ENCODE measurements at places on chromosomes 13 and 19.

GRCh38 chr13:95524264-95524901 lies 28.1 kb upstream of the CLDN10 start:
- no peak for DNase-seq

- DNase-seq, result no peak
Measured at GRCh38 chr19:7149956-7150705, 80.6 kb downstream of the ZNF557 start.

DNA sequence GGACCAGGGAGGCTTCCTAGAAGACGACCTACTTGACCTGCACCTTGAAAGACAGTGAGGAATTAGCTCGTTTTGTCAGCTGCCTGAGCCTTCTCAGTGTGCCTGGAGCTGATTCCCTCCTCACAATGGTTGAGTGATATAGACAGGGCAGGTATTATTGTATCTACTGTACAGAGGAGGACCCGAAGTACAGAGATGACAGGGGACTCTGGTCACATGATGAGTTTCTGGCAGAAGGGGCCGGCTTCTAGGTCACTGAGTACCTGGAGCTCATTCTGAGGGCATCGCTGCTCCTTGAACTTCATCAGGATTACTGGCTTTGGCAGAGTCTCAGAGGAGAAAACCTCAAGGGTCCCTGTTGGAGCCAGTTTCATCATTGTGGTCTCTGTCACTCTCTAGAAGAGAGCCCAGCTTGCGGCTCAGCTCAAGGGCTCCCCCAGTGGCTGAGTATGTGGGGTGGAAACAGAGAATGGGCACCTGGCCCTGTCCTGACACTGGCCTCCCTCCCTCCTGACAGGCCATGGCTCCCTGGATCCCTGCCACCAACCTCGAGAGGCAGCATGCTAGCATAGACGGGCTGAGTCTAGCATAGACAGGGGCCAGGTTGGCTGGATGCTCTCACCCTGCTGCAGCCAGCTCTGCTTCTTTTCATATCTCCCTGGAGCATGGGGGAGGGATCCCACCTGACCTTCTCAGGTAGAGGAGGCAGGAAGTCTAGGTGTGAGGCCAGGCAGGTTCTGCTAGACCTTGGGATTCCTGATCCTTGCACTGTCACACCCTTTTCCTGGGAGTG lies 38.7 kb downstream of the NFIX start:
- peak; percentile 10 for DNase-seq

- DNase-seq, result no peak
Measured at GRCh38 chr13:112791663-112792440, 102.0 kb downstream of the ATP11A start.

DNA sequence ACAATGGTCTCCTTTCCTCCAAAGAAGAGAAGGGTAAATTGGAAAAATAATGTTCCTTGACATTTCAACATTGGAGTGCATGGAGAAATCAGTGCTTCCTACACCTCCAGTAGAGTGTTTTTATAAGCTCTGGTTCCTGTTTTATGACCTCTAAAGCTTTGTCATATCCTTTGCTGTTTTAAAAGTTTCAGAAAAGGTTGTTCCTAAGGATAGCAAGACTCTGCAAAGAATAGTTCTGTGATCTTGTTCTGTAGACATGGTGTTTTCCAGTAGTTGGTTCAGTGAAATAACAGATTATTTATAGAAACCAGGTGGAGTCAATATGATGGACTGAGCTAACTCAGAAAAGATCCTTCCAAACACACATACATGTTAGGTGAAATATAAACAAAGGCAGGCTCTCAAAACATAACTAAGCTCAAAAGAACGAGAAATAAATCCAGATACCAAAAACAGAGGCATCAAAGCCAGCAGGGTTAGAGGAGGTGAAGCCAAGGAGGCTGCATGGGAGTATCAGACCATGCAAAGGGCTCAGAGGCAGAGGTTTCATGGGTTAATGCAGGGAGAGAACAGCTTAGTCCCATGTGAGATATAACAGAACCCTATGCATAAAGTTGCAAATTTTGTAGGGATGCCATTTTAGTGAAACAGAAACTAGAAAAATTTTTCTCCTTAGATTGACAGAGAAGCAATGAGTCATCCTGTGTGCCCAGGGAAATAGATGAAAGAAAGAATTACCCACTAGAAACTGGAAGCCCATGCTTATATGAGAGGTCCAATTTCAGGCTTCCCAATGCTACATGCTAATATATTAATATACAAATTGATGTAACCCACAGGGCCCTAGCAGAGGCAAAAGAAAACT lies 44.3 kb downstream of the SHISA2 start:
- DNase-seq, result no peak

GRCh38 chr13:45441633-45442032 lies 23.1 kb upstream of the COG3 start:
- peak; percentile 35 for DNase-seq

DNA sequence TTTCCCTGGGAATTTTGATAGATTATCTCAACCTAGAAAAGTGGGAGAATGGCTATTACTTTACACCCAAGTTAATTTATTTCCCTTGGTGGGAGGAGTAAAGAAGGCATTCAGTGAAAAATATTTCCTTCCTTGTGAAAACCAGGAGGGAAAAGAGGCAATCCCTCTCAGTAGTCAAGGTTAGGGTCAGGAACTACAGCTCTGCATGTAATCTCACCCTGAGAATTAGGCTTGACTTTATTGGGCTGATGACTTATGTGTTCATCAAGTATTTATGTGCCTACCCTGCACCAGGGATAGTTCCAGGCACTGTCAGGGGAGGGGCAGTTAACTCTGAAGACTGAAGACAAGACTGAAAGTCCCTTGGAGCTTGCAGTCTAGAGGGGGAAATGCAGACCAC lies 281.8 kb downstream of the DLEU7 start:
- no peak for DNase-seq

DNA sequence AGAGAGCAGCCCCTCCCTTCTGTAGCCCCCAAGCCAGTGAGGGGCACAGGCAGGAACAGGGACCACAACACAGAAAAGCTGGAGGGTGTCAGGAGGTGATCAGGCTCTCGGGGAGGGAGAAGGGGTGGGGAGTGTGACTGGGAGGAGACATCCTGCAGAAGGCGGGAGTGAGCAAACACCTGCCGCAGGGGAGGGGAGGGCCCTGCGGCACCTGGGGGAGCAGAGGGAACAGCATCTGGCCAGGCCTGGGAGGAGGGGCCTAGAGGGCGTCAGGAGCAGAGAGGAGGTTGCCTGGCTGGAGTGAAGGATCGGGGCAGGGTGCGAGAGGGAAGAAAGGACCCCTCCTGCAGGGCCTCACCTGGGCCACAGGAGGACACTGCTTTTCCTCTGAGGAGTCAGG lies 4.2 kb downstream of the KLK3 start:
- DNase-seq, result no peak

GRCh38 chr13:110506396-110506795 lies 55.1 kb downstream of the RAB20 start:
- no peak for DNase-seq

- DNase-seq, result no peak
Measured at GRCh38 chr19:35205733-35206323, 22.7 kb downstream of the FAM187B start.

- DNase-seq, result no peak
Measured at GRCh38 chr13:105442949-105443699, 1092.3 kb downstream of the EFNB2 start.

DNA sequence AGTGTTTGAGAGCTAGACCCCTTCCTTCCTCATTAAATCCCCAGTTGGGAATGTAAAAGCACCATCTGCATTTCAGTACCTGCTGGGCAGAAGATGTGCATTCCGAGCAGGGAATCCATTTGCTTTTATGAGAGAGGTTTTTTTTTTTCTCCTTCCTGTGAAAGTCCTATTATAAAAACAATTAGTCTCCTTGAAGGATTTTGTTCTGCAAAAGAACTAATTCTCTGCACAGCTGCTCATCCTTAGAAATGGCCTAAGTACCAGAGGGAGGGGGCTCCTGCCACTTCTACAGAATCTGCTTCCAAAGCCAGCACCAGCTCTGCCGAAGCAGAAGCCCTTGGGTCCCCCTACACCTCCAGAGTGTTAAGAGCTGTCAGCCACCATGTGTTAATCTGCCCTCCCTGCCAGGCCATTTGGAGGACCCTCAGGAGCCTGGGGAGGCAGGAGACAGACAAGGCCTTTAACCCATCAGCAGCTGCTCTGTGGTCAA lies 36.4 kb upstream of the SERPINE3 start:
- DNase-seq, result no peak

DNA sequence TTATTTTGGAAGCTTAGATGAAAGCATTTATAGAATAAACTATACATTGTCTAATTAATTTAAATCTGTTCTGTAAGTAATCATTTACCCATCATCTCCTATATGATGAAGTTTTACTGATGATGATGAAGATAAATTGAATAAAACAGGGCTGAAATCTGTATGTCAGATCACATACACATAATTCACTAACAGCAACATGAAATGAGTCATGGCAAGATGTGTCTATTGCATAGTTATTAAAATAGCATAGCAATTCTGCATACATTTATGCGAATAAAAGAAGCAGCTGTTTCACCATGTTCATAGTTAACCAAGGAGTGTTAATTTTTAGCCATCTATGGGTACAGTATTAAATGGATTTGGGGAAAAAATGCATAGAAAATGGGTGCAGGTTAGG lies 424.9 kb downstream of the LIG4 start:
- DNase-seq, result no peak

DNA sequence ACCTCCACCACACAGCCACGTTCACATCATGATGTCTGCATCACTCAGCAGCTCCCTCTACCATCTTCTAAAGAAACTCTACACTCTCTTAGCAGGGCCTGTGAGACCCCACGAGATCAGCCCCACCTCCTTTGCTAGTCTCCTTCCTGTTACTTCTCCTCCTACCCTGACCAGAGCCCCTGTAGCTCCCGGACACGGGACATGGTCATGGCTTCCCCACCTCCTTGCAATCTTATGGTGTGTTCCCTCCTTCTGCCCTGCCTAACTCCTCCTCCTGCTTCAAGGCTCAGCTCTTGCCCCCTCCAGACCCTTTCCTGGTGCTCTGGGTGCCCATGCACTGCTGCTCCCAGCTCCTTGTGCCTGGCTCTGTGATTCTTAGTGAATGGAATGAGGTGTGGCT lies 8.1 kb upstream of the MRPS31 start:
- DNase-seq, result no peak

DNA sequence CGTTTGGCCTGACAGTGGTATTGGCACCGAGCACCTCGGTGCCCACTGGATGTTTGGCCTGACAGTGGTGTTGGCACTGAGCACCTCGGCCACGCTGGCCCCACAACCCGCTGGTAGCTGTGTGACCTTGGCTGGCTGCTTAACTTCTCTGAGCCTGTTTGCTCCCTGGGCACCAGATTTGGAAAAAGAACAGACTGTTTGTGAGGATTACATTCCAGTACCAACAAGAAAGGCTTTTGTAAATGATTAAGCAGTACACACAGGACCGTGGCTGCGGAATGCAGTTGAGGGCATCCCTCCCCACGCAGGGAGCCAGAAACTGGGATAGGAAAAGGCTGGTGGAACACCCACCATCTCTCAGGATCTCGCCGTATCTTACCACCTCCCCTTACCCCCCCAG lies 31.9 kb downstream of the SLC25A42 start:
- DNase-seq, result no peak

GRCh38 chr19:35213663-35214632 lies 14.6 kb downstream of the FAM187B start:
- peak; percentile 95 for DNase-seq

- DNase-seq, result no peak
Measured at GRCh38 chr19:4981681-4981958, 12.7 kb downstream of the KDM4B start.

DNA sequence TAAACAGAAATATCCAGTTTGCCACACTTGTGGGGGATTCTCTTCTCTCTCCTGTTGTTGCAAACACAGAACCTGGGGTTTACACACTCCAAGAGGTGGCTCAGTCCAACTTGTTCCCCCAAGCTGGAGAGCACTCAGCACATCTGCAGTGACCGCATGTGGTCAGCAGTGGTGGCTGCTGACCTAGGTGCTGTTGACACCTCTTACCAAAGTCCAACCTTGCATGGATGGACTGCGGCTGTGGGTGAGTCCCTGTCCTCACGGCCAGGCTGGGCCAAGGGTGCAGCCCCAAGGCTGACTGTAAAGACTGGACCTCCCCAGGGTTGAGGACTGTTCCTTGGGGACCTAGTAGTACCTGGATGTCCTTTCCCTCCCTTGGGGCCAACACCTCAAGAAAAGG lies 6.1 kb downstream of the LRFN3 start:
- DNase-seq, result no peak

DNA sequence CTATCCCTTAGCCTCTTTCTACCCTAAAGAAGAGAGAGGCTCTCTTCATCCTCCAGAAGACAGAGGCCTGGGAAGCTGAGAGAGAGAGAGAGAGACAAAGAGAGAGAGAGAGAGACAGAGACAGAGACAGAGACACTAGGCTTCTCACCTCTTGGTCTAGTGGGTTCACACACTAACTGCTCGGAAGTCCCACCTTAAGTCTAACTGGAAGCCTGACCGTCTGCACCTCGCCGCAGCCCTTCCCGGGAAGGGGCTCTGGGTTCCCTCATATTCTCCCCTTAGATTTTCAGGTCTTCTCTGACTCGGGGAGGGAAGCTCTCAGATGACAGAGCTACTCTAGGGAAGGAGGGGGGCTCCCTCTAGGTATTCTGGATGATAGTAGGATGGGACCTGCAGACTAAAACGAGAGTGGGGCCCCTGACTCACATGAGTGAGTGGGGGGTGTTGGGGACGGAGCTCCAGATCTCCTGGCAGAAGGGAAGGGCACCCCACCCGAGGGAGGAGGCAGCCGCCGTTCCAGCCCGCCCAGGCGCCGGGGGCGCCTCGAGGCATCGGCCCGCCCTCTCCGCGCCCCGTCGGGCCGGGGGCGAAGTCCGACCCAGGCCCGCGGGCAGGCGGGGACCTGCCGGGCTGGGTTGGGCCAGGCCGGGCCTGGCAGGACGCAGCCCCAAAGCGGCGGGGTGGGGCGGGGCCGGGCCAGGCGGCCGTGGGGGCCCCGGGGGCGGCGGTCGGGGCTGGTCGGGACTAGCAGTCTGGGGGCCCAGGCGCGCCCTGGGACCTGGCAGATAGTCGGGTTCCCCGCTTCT lies 2.0 kb upstream of the JUNB start:
- DNase-seq, result no peak

- no peak for DNase-seq
Measured at GRCh38 chr13:31595563-31595962, 143.8 kb upstream of the RXFP2 start.

- no peak for DNase-seq
Measured at GRCh38 chr13:80555796-80556678, 215.1 kb upstream of the SPRY2 start.

DNA sequence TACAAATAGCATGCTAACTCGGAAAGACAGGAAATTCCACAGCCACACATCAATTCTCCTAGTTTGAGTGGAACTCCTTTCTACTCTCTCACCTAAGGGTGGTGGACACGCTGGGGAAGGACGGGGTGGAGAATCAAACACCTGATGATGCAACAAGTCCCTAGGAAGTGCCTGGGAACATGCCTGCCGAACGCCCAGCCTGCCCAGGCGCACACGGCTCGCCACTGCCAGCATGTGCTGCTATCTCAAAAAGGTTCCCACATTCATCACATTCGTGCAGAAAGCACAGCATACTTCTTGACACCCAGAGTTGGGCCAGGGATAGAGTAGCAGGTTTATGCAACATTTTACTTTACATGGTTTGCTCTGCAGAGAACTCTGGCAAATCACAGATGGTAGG lies 164.6 kb downstream of the ABCC4 start:
- DNase-seq, result no peak

GRCh38 chr19:3249408-3249807 lies 24.9 kb downstream of the CELF5 start:
- DNase-seq, result no peak
